ENCODE measurements at places on chromosomes 6 and 20.

DNA sequence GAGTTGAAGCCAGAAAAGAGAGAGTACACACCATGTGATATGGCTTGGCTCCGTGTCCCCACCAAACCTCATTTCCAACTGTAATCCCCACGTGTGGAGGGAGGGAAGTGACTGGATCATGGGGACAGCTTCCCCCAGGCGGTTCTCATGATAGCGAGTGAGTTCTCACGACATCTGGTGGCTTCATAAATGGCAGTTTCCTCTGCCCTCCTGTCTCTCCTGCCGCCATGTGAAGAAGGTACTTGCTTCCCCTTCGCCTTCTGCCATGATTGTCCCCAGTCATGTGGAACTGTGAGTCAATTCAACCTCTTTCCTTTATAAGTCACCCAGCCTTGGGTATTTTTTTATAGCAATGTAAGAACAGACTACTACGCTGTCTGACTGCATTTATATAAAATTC, 40.3 kb downstream of the TAF4 start:
- DNase-seq: no peak

- no peak for DNase-seq
Measured at GRCh38 chr6:21459641-21460040, 133.9 kb upstream of the SOX4 start.

- no peak for DNase-seq
Measured at GRCh38 chr6:72371473-72371872, 250.4 kb upstream of the KCNQ5 start.

GRCh38 chr6:128161839-128162238, 261.0 kb upstream of the THEMIS start:
- no peak for DNase-seq

GRCh38 chr6:165847407-165848085, 184.5 kb upstream of the PDE10A start:
- DNase-seq: no peak

GRCh38 chr6:105675715-105676397, 273.0 kb upstream of the PREP start:
- no peak for DNase-seq
